ENCODE measurements at places on chromosomes 6 and 20.

GRCh38 chr6:133170602-133171001, 70.6 kb upstream of the EYA4 start:
- DNase-seq = no peak

GRCh38 chr6:169022079-169022478, 231.6 kb downstream of the THBS2 start:
- DNase-seq = no peak

GRCh38 chr6:135880066-135880972, 28.8 kb downstream of the PDE7B start:
- DNase-seq = no peak

GRCh38 chr6:138545621-138545980, 46.3 kb upstream of the NHSL1 start:
- DNase-seq = no peak

DNA sequence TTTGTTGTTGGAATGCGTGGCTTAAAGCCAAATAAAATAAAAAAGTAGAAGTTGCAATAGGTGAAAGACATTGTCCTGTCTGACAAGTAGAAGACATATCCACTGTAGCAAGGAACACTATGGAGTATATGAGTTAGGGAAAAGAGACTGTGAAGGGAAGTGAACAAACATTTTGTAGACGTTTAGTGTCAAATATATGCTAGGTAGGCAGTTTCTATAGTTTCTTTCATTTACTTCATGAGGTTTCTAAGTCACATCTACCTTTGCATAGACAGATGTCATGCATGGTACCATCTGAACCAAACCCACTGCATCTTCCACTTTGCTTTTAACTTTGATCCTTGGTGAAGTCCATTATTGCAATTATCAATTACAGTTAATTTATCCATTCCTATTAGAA, 9.9 kb downstream of the PRIM2 start:
- DNase-seq = no peak

GRCh38 chr6:126039284-126039683, 52.9 kb downstream of the TRMT11 start:
- DNase-seq = no peak

DNA sequence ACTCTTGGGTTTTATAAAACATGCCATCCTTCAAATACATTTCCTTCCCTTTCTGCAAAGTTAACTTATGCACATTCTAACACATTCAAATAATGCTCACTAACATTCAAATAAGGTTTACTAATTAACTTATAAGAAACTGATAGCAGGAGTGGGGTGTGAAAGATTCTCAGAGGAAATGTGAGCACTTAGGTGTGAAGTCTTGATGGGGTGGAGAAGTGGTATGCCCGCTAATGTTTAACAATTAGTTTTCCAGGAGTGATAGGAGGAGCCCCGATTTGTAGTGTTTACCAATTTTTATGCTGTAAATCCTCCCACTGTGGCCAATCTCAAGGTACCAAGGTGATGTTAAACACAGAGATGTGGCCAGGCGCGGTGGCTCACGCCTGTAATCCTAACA, 18.3 kb upstream of the DSN1 start:
- DNase-seq = no peak

- no peak for DNase-seq
These were observed 702 bp downstream of the ETV7 start for GRCh38 chr6:36386495-36387439.

DNA sequence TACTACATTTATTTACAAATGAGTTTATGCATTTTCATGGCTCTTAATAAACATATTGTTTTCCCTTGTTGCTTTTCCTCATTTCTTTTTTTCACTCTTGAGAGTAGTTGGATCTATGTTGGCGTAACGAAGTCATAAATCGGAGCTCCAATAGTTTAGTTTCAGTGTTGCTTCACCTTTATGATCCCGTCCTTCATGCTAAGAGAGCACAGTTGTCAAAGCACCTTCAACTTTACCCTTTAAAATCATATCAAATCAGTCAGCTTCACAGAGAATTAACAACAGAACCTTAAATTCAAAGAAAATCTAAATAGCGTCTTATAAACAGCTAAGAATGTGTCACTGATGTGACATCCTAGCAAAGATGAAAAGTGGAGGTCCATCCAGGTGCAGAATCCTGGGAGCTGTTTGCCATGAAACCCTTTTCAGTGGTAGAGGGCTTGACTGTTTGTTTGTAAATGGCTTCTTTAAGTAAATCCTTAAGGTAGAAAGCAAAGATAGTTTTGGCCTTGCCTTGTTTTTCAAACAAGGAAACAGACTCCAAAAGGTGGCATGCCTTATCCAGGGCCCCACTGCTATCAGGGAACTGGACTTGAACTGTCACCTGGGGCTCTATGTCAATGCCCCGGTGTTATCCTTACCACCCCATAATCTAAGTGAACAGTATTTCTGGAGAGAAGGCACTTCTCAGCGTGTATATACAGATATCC, 148.4 kb downstream of the AKAP7 start:
- DNase-seq = no peak

GRCh38 chr6:52328729-52329128, 33.2 kb upstream of the PAQR8 start:
- DNase-seq = no peak

Measured in LNCaP clone FGC (cell line).